Ammon's horn (tissue), 1 donor: ENCODE measurements at places on chromosomes 4 and X.

GRCh38 chr4:55291227-55291640 is 54.8 kb upstream of the SRD5A3 start:
- DNase-seq = no peak

- peak; percentile 4 for DNase-seq
Measured at GRCh38 chrX:7706032-7706431, 136.9 kb upstream of the VCX start.

GRCh38 chr4:133581996-133582619 is 433.0 kb downstream of the PCDH10 start:
- no peak for DNase-seq

DNA sequence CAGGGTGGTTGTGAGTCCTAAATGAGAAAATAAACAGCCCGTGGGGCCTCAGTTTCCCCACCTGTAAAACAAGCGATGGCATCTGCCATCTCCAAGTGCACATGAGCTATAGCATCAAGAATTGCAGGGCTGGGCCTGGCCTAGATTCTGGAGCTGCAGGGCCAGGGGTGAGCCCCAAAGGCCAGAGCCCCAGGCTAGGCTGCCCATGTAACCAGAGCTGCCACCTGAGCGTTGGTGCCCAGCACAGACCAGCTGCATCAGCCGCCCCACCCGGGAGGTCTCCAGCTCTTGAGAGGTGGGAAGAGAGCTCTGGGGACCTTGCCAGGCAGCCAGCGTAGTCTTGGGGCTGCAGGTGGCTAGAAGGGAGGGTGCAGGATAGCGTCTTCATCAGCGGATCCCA is 27.0 kb upstream of the GPR78 start:
- no peak for DNase-seq

DNA sequence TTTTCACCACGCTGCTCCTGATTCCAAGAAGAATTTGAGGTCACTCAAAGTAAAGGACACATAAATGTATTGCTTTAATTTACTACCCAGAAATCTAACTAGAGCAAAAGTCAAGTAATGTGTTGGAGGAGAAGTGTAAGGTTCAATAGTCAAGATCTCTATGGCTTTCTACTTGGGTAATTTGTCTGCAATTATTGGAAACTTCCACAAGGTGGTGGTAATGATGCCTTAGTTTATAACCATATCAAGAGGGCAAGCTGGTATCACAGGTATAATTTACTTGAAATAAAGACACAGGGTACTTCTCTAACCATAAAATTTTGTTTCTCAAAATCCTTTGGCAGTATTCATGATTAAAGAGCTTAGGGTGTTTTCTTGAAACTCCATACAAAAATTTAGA is 10.2 kb upstream of the GRIA3 start:
- DNase-seq = no peak

DNA sequence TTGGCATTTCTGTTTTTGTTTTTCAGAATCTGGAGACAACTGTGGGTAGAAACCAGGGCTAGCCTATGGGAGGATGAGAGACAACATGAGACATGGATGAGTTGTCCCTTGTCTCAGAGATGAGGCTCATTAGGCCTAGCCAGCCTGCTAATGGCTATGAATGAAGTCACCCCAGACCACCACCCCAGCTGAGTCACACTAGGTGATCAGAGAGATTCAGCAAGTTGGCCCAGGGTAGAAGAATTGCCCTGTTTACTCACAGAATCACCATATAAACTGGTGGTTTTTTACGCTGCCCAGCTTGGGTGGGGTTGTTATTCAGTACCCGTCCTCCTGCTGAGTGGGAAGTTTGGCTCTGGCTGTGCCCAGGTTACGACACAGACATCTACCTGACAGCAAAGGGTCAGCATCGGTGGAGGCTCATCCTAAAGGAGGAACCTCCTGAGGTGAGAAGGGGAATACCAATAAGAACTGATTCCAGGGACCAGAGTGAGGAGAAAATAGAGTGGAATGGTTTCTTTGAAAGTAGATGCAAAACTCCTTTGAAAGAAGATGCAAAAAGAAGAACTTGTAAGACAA is 17.2 kb upstream of the ARSJ start:
- no peak for DNase-seq

GRCh38 chr4:152674359-152674758 is 5.4 kb downstream of the TMEM154 start:
- DNase-seq = no peak

- DNase-seq = peak; percentile 14
Measured at GRCh38 chrX:139892512-139892911, 40.3 kb downstream of the ATP11C start.

DNA sequence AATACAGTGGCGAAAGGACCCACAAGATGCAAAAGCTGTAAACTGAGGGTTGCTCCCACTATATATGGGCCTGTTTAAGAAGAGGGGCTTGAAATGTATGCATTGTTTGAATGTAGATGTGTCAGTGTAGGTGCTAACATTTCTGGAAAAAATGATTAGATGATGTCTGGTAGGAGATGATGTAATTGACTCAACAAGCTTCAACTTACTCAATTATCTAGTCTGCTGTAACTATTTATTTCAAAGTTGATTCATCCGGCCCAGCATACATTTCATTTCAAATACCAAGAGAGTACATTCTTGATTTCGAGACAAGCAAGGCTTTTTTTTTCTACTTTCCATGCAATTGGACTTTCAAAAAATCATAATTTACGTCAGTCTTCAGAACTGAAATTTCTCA is 9.3 kb upstream of the ENAM start:
- no peak for DNase-seq

- DNase-seq = no peak
Measured at GRCh38 chrX:68842351-68842750, 13.5 kb downstream of the EFNB1 start.

GRCh38 chr4:109185951-109186350 is 116.5 kb downstream of the COL25A1 start:
- no peak for DNase-seq

DNA sequence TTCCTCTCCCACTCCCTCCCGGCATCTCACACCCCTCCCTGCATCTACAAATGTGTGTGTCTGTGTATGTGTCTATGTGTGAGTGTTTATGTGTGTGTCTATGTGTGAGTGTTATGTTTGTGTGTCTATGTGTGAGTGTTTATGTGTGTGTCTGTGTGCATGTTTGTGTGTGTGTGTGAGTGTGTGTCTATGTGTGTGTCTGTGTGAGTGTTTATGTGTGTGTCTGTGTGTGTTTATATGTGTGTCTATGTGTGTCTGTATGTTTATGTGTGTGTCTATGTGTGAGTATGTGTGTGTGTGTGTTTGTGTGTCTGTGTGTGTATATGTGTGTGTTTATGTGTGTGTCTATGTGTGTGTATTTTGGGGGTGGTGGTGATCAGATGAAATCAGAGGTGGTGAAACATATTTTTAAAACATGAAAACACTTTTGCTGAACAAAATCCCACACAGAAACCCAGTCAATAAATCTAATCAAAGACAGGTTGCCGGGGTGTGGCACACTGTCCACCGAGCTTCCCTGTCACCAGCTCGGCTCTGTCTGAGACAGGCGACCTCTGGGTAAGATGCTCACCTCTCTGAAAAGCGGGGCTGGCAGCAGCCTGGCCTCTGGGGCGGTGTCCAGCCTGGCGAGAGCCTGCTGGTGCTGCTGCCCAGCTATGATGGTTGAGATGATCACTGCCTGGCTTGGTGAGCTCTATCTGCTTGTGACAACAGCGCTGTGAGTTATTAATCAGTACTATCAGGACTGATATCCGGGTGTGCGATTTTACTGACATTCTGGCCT is 186.7 kb upstream of the PSAPL1 start:
- DNase-seq = no peak

DNA sequence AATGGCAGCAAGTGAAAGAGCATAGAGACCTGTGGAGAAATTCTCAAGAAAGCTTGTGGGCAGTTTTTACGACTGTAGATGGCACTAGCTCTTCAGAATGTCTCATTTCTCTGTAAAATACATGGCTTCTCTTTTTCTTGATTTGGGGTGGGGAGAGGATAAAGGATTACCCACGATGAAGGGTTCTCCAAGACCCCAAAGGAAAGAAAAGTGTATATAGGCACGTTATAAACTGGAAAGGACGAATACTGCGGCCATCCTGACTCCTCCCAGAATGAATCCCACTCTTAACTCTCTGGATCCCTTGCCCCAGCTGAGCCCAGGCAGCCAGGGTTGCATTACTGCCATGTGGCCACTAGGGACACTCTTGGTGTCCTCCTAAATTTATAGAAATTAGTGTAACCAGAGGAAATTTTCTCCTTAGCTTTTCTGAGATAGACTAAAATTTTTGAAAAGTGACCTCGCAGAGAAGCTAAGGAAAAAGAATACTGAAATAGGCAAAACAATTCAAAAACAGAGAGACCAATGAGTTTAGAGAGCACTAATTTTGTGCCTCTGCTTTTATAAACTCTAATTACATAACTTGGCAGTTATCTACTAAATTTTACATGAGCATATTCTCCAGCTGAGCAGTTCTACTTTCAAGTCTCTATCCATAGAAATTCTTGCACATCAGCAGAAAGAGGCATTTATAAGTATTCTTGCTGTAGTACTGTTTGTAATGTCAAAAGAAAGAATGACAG is 37.8 kb upstream of the PCDH19 start:
- DNase-seq = peak; percentile 13

DNA sequence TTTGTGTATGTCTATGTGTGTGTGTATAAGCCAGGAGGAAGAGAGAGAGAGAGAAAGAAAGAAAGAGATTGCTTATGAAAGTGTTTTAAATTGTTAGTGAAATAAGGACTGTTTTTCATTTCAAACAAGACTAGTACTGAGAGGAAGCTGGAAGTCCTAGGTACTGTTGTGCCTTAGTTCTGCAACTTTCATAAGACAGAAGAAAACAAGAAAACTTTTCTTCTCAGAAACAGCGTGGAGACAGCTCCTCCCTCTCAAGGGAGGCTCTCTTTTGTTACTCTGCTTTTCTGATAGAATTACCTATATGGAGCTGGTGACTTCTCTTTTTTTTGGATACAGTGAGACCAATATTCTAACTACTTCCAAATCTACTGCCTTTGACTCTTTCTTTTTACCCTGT is 62.5 kb downstream of the BANK1 start:
- no peak for DNase-seq

DNA sequence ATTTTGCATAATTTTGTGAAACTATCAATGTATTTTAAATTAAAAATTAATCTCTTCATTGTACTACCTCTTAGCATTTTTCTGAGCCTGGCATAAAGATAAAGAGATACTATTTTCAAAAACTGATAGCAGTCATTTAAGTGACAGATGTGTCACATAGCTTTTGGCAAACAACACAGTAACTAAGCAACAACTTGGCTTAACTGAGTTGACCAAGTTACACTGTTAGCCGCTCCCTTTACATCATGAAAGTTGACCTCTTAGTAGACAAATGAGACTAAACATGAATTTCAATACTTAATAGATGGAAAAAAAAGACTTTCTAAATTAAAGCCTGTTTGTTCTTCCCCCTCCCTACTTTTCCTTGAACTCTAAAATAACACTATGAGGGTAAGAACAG is 62.0 kb downstream of the ATP8A1 start:
- DNase-seq = no peak

DNA sequence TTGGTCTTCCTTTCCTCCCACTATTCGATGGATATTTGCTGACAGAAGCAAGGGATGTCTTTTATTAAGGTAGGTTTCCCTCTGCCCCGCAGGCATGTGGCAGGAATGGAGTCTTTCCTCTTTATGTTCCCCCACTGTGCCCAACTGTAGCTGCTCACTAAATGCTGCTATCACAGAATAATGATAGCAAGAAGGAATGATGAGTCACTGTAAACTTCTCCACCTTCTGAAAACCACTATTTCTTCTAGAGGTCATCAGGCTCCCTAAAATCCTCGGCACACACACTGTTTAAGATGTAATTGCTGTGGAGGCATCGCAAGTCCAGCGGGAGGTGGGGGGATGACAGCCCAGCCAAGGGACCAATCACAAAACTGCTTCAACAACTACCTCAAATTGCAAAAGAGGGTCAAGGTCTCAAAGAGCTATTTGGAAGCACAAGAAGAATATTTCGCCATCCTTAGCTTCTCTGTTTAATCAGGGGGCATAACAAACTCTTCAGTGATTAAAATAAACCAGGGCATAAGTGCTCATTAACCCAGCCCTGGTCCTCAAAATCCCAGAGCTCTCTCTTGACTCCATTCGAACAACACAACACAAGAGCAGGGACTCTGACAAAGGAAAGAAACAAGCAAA is 13.9 kb downstream of the QDPR start:
- DNase-seq = no peak

GRCh38 chr4:156186111-156186510 is 232.4 kb upstream of the CTSO start:
- no peak for DNase-seq

DNA sequence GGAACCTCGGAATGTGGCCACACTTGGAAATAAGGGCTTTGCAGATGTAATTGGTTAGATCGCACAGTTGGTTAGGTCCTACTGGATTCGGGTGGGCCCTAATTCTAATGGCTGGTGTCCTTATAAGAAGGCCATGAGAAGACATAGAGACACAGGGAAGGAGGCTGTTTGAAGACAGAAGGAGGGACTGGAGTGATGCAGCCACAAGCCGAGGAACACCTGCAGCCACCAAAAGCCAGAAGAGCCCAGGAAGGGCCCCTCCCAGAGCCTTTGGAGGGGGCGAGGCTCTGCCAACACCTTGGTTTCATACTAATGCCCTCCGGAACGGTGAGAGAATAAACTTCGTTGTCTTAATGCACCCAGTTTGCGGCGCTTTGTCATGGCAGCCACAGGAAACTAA is 47.0 kb downstream of the EVC start:
- DNase-seq = no peak

- DNase-seq = peak; percentile 89
Measured at GRCh38 chr4:157220371-157220881, at the start of gene GRIA2. GRIA2 (plus strand) TSS chr4:157220728; CDS start chr4:157221043, 315 bp downstream.

GRCh38 chr4:140049024-140049848 is 104.7 kb downstream of the MAML3 start:
- peak; percentile 84 for DNase-seq

DNA sequence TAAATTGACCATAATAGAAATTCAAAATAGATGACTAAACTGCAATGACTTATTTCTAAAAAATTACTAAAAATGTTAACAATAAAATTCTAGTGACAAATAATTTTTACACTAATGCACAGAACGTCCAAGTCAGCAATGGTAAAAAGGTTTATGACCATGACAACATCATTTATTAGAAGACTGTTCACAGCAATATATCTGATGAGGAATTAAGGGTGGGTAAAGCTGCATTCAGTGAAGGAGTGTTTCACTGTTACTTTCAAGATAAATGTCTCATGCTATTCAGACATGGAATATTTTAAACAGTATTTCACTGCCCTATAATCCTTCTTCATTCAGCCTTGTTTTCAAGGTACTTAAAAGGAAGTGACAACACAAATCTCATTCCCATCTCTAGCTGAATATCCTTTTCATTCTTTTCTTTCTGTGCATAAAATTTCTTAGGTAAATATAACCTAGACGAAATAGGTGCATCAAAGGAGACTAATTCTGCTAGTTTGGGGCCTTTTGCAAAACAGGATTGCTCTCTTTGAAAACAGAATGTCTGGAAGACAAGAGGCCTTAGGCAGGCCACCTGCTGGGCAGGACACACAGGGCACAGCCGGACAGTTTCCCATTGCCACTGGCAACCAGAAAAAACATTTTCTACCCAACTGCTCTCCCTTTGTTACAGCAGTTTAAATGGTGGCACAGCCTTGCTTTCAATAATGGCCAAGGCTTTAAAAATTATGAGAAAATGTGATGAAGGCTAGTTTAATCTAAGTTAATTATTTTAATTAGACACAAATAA is 600.3 kb downstream of the SPRY1 start:
- peak; percentile 40 for DNase-seq
